EL (cell line): ENCODE measurements at places on chromosomes 2 and 18.

DNA sequence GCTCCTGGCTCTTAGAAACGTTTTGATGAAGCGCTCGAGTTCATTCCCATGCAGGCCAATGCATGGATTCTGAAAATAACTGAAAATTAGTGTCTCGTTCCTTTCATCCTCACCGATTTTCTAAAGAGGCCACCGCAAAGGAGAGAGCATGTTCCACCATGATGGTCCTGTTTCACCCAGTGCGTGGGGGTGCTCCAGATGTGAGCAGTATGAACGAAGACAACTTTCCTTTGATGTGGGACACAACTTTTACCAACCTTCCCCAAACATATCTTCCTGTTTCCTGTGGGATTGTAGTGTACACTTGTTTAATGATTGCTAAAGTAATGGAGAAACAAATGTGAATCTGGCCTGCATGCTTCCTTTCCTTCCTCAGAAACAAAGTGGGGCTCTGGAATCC, 114.5 kb downstream of the PRPF40A start:
- DNase-seq = no peak

DNA sequence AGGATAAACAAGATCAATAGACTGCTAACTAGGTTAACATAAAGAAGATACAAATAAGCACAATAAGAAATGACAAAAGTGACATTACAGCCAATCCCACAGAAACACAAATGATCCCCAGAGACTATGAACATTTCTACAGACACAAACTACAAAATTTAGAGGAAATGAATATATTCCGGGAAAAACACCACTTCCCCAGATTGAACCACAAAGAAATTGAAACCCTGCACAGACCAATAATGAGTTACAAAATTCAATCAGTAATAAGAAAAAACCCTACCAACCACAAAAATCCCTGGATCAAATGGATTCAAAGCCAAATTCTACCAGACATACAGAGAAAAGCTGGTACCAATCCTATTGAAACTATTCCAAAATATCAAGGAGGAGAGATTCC, 232.4 kb upstream of the RBMS1 start:
- DNase-seq = no peak

DNA sequence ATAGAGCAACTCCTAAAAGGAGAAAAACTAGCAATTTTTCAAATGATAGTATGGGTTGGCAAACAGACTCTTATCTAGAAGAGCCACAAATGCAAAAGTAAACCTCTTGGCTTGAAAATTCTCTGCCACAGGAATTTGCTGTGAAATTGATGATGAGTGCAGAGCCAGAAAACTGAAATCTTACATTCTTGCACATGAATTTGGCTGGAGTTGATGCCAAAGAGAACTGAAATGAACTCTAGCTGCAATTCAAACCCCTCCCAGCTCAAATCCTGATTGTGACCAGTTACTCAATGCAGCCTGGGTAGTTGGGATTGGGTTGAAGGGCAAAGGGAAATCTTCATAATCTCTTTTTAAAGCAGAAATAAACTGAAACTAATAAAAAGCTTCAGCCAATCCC, 266.6 kb downstream of the PDE11A start:
- DNase-seq = no peak

DNA sequence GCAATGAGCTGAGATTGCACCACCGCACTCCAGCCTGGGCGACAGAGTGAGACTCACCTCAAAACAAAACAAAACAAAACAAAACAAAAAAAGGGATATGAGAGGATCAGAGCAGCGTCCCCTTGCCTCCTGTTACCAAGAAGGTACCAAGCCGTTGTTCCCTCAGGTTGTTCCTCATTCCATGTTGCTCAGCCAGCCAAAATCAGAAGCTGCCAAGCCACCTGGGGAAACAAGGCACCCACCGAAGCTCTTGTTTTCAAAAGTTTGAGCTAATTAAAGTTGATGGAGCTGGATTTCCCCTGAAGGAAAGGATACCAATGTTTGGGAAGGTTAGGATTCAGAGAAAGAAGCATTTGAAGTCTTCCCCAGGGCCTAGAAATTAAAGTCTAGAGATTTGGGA, 21.8 kb upstream of the STEAP3 start:
- DNase-seq = no peak

DNA sequence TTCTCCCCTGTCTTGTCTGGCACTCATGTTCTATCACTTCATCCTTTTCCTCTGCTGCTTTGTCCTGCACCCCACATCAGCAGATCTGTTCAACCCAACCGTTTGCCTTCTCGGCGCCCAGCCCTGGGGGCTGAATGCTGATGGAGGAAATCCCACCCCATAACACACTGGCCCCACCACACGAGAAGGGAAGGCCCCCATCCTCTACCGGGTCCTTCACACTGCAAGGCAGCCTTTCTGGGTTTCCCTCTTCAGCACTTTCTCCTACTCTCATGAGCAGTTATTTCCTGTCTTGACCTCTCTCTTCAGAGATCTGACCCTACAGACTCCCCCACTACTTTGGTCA, 227.4 kb downstream of the ATAD2B start:
- no peak for DNase-seq

DNA sequence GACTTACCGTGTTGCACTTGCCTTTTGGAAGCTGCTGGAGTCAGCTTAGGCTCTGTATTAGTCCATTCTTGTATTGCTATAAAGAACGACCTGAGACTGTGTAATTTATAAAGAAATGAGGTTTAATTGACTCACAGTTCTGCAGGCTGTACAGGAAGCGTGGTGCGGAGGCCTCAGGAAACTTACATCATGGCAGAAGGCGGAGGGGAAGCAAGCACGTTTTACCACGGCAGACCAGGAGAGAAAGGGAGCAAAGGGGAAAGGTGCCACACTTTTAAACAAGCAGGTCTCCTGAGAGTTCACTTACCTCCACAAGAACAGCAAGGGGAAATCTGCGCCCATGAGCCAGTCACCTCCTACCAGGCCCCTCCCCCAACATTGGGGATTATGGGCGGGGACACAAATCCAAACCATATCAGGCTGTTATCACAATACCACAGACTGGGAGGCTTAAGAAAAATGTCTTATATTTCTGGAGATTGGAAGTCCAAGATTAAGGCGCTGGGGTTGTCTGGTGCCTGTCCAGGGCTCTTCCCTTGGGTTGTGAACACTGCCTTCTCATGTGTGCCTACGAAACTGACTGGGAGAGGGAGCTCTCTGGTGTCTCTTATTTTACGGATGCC, 3.6 kb upstream of the D2HGDH start:
- no peak for DNase-seq

GRCh38 chr2:191109888-191110287, 40.9 kb downstream of the STAT4 start:
- DNase-seq = no peak

DNA sequence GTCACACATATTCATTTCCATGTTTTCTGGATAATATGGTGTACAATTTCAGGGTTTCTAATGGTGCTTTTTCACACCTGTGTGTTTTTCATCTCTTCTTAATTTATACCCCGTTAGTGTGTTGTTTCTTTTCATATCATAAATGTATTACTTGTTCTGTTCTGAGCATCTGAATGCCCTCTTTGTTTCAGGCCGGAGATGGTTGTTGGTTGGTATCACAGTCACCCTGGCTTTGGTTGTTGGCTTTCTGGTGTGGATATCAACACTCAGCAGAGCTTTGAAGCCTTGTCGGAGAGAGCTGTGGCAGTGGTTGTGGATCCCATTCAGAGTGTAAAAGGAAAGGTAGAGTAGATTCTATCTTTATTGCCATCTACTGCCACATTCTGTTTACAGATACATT, 45.1 kb upstream of the TBR1 start:
- DNase-seq = no peak

DNA sequence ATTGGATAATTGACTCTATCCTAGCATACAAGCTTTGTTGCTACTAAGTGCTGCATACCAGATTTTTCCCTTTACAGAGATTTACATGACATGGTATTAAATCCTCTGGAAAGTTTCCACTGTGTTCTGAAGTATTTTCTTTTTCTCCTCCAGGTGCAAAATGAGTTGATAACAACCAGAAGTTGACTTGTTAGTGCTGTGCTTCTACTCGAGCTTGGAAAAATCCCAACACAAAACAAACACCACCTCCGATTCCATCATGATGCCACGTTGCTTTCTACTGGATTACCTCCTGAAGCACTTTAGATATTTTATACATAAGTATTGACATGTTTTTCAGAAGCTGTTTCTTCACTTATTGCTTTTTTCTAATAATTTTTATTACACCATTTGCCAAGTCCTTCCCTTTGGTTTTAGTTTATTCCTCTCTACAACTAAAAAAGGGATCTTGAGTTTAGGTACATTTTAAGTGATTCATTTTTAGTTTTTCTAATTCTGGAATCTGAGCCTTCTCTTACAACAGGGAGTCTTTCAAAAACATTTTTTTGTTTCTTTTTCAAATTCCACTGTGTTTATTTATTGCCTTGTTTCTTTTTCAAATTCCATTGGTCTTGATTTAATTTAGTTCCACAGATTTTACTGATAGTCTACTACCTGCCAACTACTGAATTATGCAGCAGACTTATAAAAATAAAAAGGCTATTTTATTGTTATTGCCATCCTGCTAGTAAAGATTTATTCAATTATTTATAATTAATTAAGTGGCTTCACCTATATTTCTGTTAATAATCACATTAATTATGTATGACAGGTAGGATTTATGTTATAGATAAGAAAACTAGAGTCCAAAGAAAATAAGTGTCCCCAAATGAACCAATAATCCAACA, 143.4 kb downstream of the PPP1R1C start:
- no peak for DNase-seq

DNA sequence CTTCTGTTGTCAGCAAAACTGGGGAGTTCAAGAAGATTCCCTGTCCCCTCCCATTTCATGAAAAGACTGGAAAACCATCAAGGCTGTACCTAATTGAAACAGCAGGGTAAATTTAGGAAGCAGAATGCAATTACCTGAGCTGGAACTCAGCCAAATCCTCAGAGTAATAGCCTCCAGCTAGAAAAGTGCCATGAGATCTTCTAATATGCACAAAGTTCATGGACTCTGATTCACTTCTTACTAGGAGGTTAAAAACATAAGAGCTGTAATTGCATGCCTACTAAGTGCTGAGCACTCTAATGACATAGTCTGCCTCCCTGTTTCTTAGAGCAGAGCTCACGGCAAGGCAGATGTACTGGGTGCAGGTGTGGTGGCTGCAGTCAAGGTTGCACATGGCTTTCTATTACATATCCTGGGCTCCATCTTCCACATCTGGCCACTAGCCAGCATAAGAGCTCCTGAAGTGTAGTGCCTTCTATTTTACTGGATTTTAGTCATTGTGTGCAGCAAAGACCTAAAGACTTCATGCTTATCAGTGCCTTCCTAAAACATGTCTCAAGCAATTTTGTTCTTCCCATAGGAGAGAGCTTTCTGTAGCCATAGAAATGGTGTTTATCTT, 341.7 kb downstream of the PTPRM start:
- no peak for DNase-seq
